Activated effector memory CD4-positive, alpha-beta T cell treated with anti-CD3 and anti-CD28 coated beads, Interleukin-2, amount 50 U/mL, for 16 hours (primary cell): ENCODE measurements at places on chromosomes 4 and X.
A peak's percentile ranks its signal among the peaks of the same experiment; 100 is the strongest.

DNA sequence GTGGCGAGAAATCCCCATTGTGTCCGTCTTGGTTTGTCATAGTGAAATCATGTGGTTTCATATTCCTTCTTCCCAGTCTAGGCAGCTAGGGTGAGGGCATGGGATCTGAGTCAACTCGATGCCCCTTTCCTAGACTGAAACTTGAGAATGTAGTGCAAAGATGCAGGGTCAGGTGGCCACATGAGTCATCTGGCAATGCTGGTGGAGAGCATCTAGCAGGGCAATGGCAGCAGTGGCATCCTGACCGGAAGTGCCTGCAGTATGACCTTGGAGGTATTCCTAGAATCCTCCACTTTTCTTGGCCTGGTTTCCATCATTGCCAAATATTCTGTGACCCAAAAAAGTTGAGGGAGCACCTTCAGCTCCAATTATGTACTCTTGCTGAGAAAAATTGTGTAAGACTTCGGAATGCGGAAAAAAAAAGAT lies 39.1 kb upstream of the TMEM184C start:
- DNase-seq = no peak

DNA sequence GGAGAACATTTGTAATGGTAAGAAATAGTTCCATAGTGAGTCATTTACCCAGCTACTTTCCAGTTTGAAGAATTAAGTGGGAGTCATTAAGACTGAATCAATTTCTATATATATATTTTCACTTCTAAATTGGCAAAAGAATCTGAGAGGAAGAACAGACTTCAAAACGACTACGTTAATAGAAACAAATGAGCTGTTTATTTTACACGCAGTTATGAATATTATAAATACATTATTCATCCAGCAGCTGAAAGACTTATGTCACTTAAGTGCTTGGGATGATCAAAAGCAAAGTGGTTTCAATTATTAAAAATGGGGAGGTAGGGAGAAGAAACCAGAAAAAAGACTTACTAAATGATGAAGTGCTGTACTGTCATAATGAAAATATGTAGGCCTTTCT lies 260.5 kb upstream of the DDX53 start:
- no peak for DNase-seq

DNA sequence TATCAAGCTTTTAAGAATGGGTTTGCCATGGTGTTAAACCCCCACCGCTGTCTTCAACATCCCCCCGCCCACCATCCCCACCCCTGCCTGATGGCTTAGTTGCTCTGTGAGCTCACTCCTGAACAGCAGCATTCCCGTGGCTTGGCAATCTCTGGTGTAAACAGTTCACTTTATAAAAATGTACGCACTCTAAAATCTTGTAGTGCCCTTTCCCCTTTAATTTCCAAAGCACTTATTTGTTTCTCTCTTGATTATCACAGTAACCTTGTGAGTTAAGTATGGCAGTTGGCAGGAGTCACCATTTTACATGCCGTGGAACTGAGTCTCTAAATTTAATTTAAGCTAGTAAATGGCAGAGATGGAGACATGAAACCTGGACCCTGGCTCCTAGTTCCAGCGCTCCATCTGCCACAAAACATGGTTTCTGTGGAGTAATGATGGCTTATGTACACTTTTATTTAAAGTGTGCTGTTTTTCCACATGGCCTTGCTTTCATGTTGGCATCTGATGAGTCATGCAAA lies 123.1 kb downstream of the AFF1 start:
- DNase-seq = no peak

DNA sequence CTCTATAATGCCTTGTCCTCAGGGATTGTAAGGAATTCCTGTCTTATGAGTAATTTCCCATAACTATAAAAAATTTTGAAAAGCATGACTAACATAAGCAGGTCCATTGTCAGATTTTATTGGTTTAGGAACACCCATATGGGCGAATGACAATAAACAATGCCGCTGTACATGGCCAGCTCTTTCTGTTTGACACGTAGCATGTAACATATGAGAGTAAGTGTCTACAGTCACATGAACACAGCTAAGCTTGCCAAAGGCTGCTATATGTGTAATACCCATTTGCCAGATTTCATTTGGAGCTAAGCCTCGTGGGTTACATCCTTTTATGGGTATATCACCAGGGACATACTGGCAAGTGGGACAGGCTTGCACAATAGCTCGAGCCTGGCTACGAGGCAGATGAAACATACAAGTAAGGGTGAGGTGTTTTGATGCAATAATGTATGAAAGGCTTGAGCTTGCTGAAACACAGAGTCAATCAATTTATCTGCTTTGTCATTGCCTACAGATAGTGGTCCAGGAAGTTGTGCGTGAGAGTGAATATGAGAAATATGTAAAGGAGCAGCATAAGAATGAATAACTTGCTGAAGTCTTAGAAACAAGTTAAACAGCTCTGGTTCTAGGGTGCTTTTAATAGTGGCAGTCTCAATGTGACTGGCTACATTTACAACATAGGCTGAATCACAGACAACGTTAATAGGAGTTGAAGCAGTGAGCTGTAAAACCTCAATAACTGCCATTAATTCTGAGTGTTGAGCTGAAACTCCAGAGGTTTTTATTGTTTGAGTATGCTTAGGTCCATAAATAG lies 67.4 kb upstream of the UGT2B10 start:
- no peak for DNase-seq

DNA sequence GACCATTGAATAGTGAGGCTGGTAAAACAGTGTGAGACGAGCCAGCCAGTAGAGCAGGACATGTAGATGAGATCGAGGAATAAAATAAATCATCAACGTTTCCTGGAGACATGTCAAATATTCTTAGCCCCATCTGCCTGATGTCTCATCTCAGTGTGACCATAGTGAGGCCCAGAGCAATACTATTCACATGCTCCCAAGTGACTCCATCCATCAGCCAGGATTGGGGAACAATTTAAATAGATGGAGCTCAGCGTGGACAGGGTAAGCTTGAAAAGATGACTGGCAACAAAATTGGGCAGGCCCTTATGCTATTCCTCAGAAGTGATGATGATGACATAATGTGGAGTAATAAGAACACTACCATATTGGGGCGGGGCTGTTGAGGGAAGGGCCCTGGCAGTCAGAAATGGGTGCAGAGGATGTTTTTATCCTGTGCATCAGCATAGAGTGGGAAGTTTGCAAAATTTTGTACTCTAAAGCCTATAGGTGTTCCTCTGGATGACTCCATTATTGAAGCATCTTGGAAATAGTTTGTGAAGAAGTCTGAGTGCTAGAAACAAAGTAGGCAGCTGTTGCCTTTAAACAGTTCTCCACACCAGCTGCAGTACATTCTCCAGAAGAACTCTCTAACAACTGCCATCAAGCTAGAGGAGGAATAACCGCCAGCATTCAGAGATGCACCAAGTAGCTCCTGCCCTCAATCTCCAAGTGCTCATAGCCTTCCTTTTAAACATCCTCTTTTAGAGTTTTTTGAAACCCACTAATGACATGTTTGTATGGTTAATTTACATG lies 333.0 kb downstream of the DCHS2 start:
- DNase-seq = no peak

- DNase-seq = peak; percentile 86
Observed at GRCh38 chr4:77052352-77052751, 23.4 kb downstream of the CCNI start.

DNA sequence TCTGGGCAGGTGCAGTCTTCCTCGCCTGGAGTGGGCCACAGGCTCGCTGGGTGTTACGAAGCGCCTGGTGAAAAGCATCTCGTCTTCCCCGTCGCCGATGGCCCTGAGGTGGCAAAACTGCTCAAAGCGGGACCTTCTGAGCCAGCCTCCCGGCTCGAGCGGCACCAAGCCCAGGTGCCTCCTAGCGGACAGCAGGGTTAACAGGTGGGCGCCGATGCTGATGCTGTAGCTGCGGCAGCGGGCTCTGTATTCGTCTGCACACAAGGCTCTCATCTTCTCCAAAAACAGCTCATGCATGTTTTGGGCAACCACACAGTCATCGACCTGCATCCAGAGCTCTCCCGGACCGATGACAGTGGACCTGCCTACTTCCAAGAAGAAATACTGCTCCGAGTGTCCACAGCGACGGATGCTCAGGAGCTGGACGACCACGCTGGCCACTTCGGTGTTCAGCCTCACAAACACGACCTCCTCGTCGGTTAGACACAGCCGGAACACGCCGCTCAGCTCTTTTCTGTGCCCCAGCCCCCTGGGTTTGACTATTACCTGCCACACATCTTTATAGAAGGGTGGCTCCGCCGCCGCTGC lies 1.2 kb downstream of the IRS4 start:
- no peak for DNase-seq

GRCh38 chr4:8103421-8104390 lies 54.9 kb downstream of the ABLIM2 start:
- no peak for DNase-seq

GRCh38 chrX:118208481-118208880 lies 91.9 kb upstream of the KLHL13 start:
- DNase-seq = no peak

DNA sequence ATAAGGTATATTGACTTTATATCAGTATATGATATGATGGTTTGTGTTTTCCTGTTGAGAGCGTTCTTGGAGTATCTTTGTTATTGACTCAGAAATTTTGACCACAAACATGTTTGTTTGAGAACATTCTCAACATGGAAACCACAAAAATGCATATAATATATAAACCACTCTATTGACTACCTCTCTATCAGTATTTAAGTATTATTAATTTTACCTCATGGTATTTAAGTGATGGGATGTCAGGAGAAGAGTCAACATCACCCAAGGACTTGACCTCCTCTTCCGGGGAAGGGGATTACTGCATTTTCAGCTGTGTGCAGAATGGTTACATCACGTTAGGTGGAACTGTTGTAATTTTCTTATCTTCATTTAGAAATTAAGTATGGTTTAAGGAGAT lies 54.3 kb upstream of the PUDP start:
- no peak for DNase-seq

DNA sequence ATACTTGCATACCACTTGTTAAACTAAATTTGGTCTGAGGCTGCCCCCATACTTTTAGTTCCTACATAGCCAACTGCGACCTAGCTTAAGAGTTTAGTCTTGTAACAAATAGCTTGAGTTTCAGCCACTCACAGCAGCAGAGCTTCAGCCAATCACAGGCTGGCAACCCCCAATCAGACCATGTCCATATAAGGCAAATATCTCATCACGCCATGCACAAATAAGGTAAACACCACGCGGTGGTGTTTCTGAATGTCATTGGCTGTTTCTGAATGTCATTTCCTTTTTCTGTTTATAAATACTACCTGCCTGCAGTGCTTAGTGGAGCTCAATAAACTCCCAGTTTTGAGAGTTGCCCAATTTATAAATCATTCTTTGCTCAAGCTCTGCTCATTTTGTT lies 143.1 kb upstream of the MAD2L1 start:
- DNase-seq = no peak

DNA sequence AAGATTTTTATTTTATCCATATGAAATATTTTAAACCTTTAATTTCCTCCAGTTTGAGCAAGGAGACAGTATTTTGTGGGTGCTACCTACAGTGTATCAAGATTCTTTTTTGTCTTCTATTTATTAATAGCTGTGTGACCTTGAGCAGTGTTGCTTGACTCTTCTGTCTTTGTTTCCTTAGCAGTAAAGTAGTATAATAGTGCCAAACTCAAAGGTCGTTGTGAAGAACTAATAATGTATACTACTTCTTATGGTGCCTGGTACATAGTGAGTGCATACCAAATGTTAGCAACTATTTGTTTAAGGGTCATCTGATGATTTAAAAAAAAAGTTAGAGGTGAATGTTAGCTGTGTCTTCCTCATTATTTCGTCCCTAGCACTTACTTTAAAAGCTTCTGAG lies 30.5 kb downstream of the SMARCAD1 start:
- no peak for DNase-seq

- DNase-seq = no peak
Observed at GRCh38 chrX:22345884-22346283, 73.2 kb downstream of the CBLL2 start.

- DNase-seq = no peak
Observed at GRCh38 chr4:6188687-6189305, 11.6 kb downstream of the JAKMIP1 start.

GRCh38 chr4:7045961-7046921 lies 3.1 kb downstream of the TADA2B start:
- no peak for DNase-seq

- DNase-seq = no peak
Observed at GRCh38 chr4:41205130-41205529, 9.2 kb downstream of the APBB2 start.
